GM10248 (cell line): ENCODE measurements at places on chromosomes 2 and 18.

GRCh38 chr2:109434351-109434750, 179.4 kb downstream of the SEPTIN10 start:
- no peak for DNase-seq

- DNase-seq: no peak
Measured at GRCh38 chr2:85907671-85908157, 18.9 kb upstream of the ST3GAL5 start.

DNA sequence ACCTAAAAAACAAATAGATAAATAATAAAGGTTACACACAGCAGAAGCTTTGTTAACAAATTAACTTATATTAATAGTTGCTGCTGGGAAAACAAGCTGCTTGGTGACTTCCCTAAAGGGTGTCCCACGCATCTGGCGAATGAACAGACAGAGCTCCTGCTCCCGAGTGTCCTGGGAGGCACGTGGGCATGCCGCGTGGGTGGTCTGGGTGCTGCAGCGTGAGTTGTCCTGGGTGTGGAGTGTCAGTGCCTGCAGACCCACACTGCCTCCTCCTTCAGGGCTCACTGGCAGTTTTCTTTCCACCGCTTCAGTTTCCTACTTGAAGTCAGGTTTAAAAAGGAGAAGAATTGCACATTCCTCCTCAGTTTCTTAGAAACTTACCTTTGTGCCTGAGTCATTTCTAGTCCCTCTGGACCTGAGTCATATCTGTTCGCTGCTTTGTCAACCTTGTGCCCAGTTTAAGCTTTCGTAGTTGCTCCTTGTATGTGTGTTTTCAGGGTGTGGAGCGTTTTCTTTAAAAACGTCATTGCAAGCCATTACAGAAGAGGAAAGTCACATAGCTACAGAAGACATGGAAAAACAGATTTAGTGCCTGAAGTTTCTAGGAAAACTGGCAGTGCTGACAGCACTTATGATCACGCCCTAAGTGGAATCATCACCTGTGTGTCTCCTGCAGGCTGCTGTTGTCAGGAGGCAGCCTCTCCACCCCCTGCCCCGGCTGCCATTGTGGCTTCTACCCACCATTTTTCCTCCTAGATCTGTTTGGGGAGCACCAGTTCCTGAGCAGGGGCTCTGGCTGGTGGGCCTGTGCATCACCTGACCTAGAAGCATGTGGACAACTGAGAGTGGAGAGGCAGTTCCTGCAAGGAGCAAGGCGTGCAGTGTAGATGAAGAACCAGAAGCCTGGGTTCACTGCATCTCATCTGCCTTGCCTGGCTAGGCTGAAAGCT, 24.5 kb downstream of the IMPA2 start:
- no peak for DNase-seq

- DNase-seq: no peak
Measured at GRCh38 chr2:99545604-99546003, 55.8 kb upstream of the REV1 start.

DNA sequence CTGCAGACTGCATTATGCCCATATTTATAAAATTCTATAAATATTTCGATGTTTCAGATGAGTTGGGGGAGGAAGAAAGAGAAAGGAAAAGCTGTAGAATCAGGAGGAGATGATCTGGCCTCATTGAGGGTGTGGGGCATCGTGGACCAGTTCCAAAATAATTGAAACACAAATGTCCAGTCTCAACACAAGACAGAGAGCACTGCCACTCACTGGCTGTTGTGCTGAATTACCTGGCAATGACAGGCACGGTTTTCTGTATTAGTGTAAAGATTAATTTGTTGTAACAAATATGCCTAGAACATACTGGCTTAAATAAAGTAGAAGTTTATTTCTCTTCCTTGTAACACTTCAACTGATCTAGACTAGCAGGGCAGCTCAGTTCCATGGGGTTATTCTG, 24.1 kb downstream of the POLE4 start:
- DNase-seq: no peak

DNA sequence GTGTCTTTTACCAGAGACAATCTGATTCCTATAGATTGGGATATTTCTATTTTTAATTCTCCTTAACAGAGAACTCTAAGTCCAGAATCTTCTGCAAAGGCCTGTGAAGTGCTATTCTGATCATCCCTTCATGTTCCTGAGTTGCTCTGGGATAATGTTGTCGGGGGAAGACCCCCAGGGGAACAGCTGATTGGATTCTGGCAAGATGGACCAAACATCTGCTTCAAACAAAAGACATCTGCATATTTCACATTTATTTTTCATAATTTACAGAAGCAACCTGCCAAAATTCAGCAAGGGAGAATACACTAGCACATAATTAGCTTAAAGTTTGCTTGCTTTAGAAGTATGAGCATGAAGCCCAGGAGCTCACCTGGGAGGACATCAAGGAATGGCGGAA, 116.0 kb upstream of the ETAA1 start:
- DNase-seq: no peak

- no peak for DNase-seq
Measured at GRCh38 chr2:235279965-235280364, 213.9 kb upstream of the AGAP1 start.

DNA sequence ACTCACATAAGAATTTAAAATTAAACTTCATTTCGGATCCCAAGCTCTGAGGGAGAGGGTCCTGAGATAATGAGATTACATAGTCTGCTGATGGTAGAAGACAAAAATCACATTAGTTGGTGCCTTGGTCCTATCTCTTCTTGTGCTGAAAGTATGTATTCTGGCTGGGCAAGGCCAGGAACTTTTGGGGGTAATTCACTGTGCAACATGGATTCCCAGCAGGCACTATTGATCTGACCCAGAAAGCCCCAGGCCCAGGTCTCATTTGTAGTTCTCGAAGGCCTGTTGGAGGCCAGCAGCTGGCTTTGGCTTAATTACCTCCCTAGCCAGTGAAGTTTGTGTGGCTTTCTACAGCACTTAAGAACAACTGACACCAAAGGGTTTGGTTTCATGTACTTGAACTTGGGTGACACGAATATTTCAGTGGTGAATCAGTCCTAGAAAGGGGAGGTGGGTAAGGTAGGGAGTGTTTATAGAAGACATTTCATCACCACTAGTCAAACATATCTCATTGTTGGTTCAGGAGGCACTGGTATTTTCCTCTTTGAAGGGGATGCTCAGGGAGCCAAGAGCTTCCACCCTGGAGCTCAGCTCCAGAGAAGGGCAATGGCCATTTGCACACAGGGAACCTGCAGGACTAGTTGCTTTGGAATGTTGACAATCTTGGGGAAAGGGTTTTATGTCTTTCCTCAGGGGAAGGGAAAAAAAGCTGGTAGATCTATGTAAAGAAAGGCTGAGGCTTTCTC, 217.8 kb downstream of the OSR1 start:
- no peak for DNase-seq

GRCh38 chr2:203786549-203787351, 80.3 kb downstream of the CD28 start:
- no peak for DNase-seq

DNA sequence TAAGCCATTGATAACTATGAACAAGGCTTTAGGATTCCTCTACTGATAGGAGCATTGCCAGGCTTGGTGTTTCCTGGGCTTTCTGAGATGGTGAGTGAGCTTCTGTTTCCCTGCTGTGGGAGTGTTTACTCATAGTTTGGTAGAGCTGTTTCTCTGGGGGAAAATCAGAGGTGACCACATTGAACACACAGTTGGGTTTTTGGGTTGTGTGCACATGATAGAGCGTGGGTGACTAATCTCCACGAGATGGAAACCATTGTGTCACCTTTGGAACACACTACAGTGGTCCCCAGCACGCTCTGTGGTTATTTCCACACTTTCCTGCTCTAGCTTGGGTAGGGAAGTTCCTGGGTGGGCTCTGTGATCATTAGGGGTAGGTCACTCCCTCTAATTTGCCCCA, 5.4 kb downstream of the IL1R1 start:
- DNase-seq: no peak

DNA sequence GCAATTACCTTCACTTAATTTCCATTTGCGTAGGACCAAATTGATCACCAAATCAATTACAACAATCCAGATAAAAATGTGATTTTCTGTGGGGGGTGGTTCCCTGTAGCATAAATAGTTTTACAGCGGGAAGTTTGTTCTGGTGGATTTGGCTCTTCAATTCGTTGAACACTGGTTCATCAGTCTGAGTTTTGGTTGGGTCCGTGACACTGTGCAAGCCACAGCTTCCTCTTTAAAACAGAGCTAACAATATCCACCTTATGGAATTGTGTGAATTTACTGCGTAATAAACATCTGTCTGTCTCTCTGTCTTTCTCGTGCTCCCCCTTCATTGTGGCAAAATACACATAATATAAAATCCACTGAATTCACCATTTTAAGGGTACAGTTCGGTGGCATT, 310.8 kb downstream of the TGIF1 start:
- DNase-seq: no peak
